Astrocyte (in vitro differentiated cells and primary cell): ENCODE measurements at places on chromosomes 16 and 17.
A peak's percentile ranks its signal among the peaks of the same experiment; 100 is the strongest.

- peak; percentile 47 for DNase-seq
Observed at GRCh38 chr17:19897903-19898302, 30.2 kb upstream of the ULK2 start.

DNA sequence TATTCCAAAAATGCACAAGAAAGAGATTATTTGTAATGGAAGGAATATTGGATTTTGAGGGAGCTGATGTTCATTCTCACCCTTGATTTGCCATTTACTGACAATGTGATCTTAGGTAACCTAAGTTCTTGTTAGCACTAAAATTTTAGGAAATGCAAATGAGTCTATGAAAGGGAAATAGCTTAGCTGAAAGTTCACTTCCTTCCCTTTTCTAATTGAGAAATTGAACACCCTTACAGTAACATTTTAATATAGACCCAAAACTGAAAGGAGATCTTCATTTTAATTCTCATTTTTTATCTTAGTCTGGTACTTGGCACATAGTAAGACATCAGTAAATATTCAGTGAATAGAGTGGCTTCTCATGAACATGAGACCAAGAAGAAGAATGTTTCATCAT, 10.9 kb upstream of the WSB1 start:
- DNase-seq: no peak

GRCh38 chr17:17612085-17613022, 20.8 kb upstream of the PEMT start:
- no peak for DNase-seq

DNA sequence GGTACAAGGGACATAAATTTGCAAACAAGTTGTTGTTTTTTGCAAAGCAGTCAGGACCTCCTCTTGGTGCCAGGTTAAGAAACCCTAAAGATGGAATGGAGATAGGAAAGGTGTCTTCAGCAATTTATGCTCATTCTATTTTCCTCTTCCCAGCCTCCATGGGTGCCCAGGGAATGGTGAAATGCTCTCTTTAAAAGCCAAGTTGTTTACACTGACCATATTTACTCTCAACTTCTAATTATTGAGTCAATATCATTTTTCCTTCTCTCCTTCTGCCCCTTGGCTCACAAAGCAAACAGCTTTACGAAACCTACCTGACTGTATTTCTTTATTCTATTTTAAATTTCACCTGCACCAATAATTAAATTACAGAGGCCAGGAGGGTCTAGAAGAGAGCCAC, 138.5 kb upstream of the IRX3 start:
- no peak for DNase-seq

GRCh38 chr16:86436466-86437185, 73.7 kb upstream of the FOXF1 start:
- no peak for DNase-seq
